ENCODE measurements at places on chromosomes 6 and 20.
A peak's percentile ranks its signal among the peaks of the same experiment; 100 is the strongest.

DNA sequence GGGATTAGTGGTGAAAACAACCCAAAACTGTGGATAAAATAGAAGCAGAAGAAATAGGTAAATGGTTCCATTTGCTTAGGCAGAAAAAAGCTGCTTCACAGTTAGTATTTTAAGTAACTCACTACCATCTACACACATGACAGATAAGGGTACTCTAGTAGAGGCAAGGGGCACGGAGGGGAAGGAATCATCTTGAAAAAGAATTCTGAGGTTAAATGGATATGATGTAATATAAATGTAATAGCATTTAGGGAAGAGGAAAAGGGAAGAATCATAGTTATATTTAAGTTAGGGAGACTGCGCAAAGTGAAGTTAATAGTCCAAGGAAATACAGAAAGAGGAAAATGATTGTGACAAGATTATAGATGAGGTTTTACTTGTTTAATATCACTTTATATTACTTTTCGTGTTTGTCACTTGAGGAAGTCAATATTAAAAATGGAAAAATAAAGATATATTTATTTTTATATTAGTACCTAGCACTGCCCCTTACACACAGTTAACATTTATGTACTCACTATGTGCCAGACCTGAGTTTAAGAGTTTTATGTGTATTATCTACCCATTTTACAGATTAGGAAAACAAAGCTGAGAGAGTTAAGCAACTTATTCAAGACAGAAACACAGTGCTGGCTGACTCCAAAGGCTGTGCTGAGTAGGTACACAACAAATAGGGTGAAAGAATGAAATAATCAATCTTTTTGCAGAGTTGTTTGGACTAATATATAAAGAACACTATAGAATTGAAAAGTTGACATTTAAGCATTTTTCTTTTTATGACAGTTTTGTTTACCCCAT lies 128.1 kb downstream of the REV3L start:
- DNase-seq: no peak

DNA sequence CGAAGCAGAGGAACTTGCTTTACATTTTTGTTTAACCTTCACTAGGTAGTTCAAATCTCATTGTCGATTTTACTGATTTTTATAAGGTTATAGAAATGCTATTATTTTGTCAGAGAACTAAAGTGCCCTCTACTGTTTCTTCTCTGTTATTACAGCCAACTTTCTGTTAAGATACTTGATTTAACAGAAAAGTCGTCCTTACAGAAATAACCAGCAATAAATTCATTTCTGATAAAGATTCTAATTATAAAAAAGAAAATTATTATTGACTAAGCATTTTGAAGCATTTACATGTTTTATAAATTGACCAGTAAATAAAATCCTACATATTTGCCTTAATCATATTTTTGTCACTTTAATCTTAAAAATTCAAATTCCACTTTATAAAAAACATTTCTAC lies 60.8 kb downstream of the OGFRL1 start:
- DNase-seq: peak; percentile 6

- peak; percentile 74 for DNase-seq
These were observed 51.5 kb downstream of the HBS1L start for GRCh38 chr6:135002974-135003703.

- no peak for DNase-seq
These were observed 5.5 kb upstream of the MTG2 start for GRCh38 chr20:62177307-62177706.

GRCh38 chr6:133956416-133957049 lies 3.5 kb downstream of the TBPL1 start:
- no peak for DNase-seq

- DNase-seq: peak; percentile 59
These were observed 5.5 kb upstream of the HLA-E start for GRCh38 chr6:30483677-30484279.

DNA sequence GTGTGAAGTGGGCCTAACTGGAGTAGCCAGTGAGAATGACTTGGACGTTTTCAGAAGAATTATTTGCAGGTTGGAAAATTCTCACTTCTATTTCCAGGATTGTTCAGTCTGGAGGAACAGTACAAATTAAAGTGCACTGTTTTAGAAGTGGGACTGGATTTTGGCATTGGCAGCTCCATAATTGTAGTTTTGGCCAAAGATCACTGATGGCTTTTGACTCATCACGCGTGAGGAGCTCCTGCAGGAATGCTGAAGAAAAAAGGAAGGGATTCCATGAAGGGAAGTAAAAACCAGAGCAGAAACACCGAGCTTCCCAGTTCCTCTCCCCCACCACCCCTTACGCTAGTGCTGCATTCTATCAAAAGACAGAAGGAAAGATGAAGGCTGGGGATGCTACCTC lies 103.5 kb downstream of the JARID2 start:
- DNase-seq: no peak

- DNase-seq: peak; percentile 63
These were observed 61.1 kb downstream of the TBC1D7 start for GRCh38 chr6:13267142-13267651.

DNA sequence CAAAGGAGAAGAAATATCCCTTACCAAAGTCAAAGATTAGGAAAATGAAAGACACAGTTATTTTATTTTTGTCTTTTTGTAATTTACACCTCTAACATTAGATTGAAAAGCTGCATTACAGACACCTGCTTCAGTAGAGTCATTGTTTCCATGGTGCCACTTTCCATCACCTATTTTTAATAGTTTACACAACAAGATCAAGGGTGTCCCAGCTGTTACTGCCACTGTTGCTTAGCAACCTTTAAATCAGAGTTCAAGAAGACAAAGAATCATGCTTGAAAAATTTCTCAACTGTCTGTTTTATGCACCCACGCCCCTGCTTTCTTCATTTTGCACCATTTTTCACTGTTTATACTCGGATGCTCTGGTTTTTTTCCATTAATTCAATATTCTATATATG lies 668.2 kb upstream of the GJE1 start:
- DNase-seq: no peak

DNA sequence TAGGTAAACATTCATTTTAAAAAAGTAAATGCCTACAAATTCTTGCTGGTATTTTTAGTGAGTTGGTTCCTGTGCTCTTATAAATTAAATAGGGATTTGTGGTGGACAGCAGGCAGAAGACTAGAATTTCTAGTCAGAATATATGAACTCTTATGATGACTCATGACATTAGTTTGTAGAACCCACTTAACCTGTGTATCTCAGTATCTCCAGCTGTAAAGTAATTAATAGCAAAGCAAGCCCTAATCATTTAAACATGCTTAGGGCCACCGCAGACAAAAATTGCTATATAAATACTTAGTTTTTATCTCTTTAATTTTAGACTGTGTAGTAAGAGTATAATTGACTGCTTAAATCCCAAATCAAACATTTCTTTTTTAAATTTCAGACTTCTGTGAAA lies 2.4 kb downstream of the FAM135A start:
- no peak for DNase-seq

GRCh38 chr6:13920552-13920951 lies 4.2 kb upstream of the RNF182 start:
- DNase-seq: no peak

DNA sequence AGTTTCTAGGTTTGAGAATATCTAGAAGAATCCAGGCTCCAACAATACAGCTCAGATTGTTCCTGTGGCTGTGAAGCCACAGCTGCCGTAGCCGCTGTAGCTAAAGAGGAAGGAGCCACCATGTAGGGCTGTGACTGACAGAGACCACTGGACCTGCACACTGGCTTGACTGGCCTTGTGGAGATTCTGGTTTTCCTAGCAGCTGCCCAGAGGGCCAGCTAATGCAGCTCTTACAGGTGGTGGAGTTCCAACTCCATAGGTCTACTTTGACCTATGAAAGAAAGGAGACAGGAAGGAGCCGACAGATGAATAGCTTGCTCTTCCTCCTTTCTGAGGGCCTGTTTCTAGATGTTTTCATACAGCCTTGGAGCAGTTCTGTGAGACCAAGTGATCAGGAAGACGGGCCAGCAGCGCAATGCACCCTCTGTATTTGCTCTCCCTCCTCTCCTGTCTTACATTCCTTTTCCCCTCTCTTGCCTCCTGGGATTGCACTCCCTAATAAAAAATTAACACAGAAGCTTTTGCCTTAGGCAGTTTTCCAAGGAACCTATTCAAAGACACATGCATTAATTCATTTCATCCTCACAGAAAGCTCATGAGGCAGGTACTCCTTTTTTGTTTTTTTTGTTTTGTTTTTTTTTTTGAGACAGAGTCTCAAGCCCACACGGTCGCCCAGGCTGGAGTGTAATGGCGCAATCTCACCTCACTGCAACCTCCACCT lies 51.8 kb upstream of the MYB start:
- peak; percentile 41 for DNase-seq

DNA sequence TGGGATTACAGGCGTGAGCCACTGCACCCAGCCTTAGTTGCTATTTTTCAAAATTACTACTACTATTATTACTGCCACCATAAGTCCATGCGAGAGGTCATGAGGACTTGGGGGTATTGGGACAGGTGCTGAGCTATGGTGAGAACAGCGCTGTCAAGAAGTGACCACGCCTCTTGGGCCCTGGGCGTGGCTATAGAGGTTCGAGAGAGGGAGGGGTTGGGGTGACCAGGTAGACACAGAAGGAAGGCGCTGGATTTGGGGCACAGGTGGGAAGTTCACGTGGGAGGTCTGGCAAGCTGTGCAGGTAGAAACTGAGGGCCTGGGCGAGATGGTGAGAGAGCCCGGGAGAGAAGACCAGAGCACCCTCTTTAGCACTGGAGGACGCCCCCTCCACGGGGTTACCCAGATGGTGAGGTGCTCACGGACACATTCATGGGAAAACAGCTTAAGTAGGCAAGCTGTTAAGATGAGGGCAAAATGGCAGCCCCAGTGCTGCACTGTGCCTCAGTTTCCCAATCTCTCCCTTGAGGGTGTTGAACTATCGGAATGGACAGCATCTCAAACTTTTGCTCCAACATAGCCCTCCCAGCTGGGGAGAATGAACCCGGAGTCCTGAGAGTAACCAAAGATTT lies 61.0 kb downstream of the RAB44 start:
- DNase-seq: no peak

GRCh38 chr20:41045671-41046070 lies 17.0 kb downstream of the TOP1 start:
- no peak for DNase-seq

- no peak for DNase-seq
These were observed 8.5 kb downstream of the JARID2 start for GRCh38 chr6:15254070-15254975.

DNA sequence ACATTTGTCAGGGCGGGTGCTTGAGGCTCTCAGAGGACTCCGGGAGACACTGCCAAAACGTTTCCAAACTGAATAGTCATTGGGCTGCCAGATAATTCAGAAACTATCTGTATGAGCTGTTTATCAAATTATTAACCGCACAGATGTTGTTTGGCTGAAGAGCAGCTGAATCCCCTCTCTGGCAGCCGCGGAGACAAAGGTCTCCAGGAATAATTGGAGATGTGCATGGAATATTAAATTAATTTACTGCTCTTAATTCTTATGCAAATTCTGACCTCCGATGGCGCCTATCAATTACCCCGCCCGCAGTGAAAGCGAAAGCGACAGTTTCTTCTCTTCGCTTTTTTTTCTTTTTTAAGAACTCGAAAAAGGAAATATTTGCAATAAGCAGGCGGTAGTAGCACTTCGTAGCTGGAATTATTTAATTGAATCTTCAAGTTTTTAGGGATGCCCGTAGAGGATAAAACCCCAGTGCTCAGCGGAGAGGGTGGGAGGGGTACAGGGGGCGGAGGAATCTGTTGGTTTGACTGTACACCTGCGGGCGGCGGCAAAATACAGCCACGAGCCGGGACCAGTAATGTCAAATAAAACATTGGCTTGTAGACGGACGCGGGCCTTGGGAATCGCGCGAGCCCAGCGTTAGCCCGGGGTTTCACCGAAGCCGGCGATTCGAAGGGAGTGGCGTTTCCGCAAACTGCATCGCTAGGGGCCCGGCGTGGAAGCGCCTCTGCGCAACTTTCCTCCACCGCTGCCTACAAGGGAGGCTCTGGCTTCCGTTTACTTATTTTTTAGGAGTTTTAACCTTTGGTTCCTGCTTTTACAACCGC lies 6.2 kb downstream of the LINC00237 start:
- DNase-seq: peak; percentile 44

GRCh38 chr6:14386263-14386662 lies 268.7 kb downstream of the CD83 start:
- no peak for DNase-seq

- no peak for DNase-seq
These were observed 379.9 kb upstream of the IRAK1BP1 start for GRCh38 chr6:78487401-78487800.

DNA sequence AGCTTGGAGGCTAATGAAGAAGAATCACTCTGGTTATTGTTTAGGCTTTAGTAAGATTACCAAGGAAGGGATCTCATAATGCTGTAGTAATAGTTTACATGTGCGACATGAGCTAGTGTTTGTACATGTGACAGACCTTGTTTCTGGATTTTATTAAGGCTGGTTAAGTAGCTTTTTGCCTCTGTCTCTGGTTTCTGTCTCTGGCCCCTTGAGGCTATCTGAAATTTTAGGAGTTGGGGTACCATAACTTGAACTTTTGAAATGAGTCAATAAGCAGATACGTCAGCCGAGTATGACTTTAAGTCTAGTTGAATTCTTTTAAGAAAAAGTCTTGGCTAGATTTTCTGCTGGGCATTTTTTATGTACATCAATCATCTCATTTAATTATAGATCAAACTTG lies 9.5 kb downstream of the CBFA2T2 start:
- no peak for DNase-seq

GRCh38 chr6:11711003-11711983 lies 67.3 kb downstream of the ADTRP start:
- peak; percentile 79 for DNase-seq

DNA sequence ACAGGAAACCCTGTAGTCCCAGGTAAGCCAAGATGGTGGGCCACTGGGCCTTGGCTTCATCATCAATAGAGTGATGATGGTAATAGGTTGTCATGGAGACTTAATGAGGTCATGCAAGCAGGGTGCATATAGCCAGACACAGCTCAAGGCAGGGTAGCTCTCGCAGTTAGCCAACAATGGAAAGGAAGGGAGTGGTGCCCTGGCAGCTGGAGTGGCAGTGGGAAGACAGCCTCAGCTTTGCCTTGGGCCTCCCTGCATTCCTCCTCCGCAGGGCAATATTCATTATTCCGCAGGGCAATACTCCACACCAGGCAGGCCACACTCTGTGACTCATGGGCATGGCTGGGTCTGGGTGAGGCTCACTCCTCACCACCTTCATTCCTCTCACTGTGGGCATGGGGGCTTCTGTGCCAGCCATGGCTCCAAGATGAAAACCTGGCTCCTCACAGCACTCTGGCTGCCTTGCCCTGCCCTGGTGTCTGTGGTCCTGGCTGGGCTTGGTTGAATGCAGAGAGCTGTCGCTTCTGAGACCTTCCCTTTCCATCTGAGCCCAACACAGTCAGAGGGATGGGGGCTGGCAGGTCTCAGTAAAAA lies 163.1 kb upstream of the PMEPA1 start:
- DNase-seq: no peak

GRCh38 chr6:26306232-26306631 lies 58.8 kb upstream of the BTN3A2 start:
- DNase-seq: peak; percentile 46

DNA sequence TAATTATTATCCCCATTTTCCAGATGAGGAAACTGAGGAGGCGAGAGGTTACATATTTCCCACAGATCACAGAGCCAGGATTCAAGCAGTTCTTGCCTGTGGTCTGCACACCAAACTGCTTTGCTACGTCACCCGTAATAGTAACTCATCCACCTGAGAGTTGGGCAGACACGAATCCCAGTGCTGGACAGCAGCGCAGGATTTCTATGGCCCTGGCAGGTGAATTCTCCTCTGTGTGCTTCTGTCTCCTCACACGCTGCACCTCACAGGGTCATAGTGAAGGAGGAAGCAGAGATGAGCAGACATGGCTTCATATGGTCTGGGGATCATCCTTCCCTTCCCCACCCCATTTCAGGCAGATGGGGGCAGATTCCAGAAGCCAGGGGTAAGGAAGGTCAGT lies 127.0 kb upstream of the LRFN2 start:
- DNase-seq: no peak
